Stimulated activated CD4-positive, alpha-beta T cell treated with anti-CD3 and anti-CD28 coated beads, Interleukin-1b, Interleukin-23, amount 100 ng/mL, for 1 hour (primary cell): ENCODE measurements at places on chromosomes 1 and 21.

GRCh38 chr1:170010443-170010842 lies 64.1 kb downstream of the KIFAP3 start:
- DNase-seq: no peak

DNA sequence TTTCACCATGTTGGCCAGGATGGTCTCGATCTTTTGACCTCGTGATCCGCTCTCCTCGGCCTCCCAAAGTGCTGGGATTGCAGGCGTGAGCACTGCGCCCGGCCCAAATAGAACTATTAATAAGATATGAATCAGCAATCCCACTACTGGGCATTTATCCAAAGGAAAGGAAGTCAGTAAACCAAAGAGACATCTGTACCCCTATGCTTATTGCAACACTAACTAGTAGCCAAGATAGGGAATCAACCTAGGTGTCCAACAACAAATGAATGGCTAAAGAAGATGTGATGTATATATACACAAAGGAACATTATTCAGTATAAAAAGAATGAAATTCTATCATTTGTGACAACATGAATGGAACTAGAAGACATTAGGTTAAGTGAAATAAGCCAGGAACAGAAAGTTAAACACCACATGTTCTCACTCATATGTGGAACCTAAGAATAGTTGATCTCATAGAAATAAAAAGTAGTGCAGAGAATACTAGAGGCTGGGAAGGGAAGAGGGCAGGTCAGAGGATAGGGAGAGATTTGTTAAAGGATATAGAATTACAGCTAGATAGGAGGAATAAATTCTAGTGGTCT lies 48.8 kb downstream of the XPR1 start:
- no peak for DNase-seq

DNA sequence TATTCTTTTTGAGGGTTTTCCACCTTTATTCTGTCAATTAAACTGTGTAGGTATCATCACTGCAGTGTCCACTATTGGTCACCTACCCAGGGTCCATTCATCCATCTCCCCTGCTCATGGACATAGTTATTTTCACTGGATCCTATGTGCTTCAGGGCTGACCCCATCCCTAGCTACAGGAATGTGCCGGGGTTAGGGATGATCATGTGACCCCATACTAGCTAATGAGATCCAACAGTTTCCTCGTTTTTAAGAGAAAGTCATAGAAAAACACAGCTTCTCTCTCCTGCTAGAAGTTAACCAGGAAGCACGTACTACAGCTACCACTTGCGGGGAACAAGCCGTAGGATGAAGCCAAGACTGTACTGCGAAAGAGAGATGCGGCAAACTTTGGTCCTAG lies 19.6 kb downstream of the PTGER3 start:
- no peak for DNase-seq

- DNase-seq: no peak
These were observed 136.0 kb downstream of the LTN1 start for GRCh38 chr21:28856588-28857250.

DNA sequence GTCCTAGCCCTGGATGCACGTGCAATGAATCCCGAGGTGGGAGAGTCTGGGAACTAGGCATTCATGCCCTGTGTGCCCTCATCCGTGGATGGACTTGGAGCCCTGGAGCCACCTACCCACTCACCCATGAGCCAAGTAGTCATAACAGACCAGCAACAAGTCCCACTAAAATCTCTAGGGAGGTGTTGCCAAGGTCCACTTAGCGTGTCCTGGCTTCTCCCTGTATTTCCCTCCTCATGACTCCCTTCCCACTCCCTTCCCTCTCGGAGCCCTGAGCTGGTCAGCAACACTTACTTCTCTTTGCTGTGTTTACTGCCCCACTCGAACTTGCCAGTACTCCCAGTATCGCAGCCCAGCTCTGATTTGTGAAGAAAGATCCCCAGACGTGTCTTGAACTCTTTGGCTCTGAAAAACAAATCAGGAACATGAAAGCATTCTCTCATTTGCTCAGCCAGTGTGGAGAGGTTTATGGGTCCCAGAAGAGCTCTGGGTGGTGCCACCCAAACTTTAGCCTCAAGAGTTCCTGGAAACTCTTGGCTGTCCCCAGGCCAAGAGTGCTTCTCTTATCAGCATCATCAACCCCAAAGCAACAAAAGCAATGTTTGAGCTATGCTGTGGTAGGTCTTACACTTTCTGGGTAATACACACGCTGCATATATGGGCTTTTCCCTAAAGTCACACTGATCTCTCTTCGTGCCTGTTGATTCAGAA lies 1.1 kb downstream of the RGS16 start:
- DNase-seq: no peak

DNA sequence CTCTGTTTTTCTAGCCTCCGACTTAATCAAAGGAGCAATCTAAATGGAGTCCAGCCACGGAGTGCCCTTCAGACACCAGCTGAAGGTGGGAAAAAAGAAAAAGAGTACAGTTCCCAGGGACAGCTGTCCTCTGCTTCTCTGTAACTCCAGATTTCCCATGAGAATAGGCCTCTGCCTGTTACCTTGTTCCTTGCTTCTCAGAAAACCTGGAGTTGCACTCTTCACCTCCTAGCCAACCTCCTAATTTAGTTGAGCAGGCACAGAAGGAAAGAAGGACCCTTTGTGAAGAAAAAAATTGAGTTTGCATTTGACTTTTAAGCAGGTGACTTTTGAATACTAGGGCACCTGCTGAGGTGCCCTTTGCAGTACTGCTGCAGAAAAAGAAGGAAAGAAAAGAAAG lies 8.3 kb downstream of the BARHL2 start:
- no peak for DNase-seq
